IPS DF 19.7 (cell line): ENCODE measurements at places on chromosomes 1 and 21.

DNA sequence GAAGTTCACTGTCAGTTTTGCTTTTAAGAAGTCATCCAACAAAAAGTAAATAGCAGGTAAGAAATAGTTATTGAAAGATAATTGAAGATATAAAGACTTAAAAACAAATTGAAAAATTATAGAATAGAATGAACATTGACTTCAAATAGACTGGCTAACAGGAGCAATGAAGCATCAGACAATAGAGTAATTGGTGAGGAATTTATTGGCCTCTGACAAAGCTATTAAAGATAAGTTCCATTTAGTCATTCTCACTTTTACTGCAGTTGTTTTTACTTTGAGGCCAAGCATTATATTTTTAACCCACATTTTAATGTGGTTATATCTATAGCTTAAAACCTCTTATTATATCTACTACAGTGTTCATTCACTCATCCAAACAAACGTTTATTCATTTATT is 228.8 kb upstream of the ADGRL2 start:
- DNase-seq, result no peak

DNA sequence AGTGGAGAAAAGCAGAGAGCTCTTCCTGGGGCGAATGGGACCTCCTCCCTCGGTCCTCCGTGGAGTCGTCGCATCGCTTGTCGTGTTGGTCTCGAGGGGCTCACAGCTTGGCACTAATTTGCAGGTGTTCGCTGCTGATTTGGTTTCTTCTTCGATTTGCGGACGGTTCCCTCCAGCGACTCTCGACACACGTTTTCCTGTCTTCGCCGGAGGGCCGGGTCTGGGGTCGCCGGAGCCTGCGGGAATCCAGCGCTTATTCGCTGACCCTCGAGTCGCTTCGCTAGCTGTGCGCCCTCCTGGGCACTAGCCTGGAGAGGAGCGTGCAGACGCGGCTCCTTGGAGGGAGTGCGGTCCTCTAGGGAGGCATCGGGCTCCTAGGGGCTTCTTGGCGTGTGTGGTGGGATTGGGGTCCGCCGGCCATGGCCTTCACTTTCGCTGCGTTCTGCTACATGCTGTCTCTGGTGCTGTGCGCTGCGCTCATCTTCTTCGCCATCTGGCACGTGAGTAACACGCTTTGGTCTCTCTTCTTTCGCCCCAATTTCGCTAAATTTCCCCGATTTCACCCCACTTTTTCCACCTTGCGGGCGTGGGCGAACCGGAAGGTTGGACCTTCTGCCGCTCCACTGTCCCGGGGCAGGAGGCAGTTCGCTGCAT is 766 bp downstream of the CNIH3 start:
- DNase-seq, result no peak

DNA sequence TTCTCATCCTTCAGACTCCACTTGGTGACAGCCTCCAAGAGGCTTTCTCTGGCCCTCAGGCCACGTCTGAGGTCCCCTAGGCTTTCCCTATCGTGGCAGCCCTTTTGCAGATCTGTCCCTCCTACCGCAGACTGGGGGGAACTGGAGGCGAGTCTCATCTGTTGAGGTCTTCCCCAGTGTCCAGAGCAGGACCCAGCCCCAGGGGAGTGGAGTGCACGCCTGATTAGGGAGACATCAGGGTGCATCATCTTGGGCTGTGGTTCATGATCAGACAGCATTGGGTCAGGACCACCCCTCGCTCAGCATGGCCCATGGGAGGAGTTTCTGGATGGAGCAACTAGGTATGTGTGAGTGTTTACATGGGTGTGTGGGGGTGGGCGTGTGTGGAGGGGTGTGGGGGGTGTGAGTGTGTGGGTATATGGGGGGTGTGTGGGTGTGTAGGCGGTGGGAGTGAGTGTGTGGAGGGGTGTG is 8.5 kb upstream of the MATN1 start:
- no peak for DNase-seq

- DNase-seq, result no peak
Observed at GRCh38 chr1:156641761-156642264, at the start of gene BCAN. TSS of gene BCAN (plus strand) at chr1:156642117. CDS start at chr1:156646055, 3,938 bp downstream.

GRCh38 chr21:46254208-46254975 is 25.8 kb upstream of the LSS start:
- no peak for DNase-seq

- peak; percentile 40 for DNase-seq
Observed at GRCh38 chr1:45299981-45300668, 26.6 kb upstream of the HPDL start.

GRCh38 chr1:28985427-28985826 is 71.1 kb downstream of the EPB41 start:
- DNase-seq, result no peak

GRCh38 chr1:193417945-193418744 is 231.7 kb upstream of the B3GALT2 start:
- no peak for DNase-seq

- peak; percentile 57 for DNase-seq
Observed at GRCh38 chr1:216221260-216221700, 202.0 kb downstream of the USH2A start.

DNA sequence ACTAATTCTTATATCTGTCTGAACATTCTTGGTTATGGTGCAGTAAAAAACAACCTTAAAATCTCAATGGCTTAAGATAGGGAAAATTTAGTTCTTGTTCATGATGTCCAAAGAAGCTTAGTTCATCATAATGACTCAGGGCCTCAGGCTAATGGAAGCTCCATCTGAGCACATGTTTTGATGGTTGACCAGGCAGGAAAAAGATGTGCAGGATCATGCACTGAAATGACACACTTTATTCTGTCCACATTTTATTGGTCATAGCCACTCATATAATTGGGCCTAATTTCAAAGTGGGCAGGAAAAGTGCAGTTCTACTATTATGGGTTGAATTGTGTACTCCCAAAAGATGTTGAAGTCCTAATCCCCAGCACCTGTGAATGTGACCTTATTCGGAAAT is 198.2 kb downstream of the CENPF start:
- no peak for DNase-seq
